ENCODE measurements at places on chromosomes 4 and X. TPM values are rescaled to one million over a fixed set of nuclear protein-coding genes. Genes with fewer than 3 reads are reported as not detected.

DRP2 gene
- 0.39 TPM for total RNA-seq

TECRL gene
- total RNA-seq, result not detected

XAGE1A gene
- total RNA-seq, result not detected

ARAP2 gene
- total RNA-seq, result 54.9 TPM

PNMA3 gene
- 0.67 TPM for total RNA-seq

SUPT20HL1 gene
- 0.07 TPM for total RNA-seq

DMD gene
- 12.8 TPM for total RNA-seq

GRCh38 chrX:153481043-153481442, 10.7 kb upstream of the HAUS7 start:
- no peak overlapping the region for H3K4me3 ChIP-seq
- H3K27me3 ChIP-seq, result no peaks in the 10 kb centered on the region
- DNase-seq, result no peak
- H3K4me1 ChIP-seq, result no peaks in the 10 kb centered on the region
- H3K27ac ChIP-seq, result no peak overlapping the region
- H3K36me3 ChIP-seq, result no peaks in the 10 kb centered on the region

DNA sequence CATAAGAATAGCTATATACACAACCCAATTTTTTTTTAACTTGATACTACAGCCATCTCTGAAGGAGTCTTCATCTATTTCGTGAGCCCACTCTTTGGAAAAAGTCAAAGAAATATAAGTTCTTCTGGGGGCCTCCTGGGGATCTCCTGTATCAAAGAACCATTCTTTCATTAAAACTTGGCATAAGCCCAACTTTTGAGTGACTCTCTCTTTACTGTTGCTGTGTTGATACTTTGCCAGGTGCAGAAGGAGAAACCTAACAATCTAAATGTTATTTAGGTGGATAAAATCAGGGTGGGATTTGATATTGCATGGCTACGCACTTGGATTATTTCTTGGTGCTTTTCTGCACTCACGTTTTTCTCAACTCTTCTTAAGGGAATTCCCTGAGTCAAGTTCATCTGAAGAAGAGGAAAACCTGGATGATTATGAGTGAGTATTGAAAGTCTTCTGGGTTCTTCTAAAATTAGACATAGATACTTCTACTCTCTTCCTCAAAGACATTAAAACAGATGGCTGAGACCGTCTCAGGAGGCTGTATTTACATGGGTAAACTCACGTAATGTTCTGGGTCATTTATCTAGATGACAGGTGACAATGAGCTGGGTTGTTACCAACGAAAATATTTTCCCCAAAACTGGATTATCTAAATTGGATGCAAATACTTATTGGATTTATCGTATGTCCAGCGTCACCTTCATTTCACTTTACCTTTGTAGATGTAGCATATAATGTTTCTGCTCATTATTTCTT, 25.2 kb downstream of the BMX start:
- no peak for DNase-seq
- no peaks in the 10 kb centered on the region for H3K4me1 ChIP-seq
- H3K36me3 ChIP-seq, result no peaks in the 10 kb centered on the region
- peaks cover 3% of the 10 kb centered on the region for H3K27me3 ChIP-seq
- H3K4me3 ChIP-seq, result no peak overlapping the region

DNA sequence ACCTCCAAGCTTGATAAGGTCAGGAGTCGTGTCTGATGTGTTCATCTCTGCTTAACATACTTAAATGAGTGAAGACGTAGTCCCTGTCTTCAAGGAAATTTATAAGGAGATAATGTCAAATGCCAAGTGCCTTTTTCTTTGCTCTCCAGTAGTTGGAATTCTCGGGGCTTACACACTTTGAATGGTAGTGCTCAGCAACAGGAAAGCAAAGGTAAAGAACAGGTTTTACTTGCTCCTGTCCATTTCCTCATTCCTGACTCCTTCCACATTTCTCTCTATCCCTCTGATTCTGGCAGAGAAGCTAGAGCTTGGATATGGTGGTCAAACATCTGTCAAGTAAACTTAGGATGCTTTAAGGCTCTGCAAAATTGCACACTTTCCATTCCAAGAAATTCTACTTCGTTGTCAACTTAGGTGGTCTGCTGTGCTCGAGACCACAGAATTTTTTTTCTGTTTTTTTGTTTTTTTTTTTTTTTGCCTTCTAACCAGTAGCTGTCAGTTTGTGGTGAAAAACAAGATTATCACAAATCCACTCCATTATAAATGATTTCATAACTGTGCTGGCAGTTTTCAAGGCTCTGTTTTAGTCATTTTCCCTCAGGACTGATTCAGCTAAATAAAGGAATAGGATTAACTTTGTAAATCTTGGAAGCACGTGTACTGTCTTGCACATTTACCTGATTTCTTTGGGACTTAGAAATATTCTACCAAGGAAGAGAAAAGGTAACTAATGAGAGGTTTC, 180.8 kb upstream of the ANXA3 start:
- no peak overlapping the region for H3K27ac ChIP-seq
- DNase-seq, result no peak
- no peaks in the 10 kb centered on the region for H3K36me3 ChIP-seq
- H3K4me3 ChIP-seq, result no peak overlapping the region
- H3K4me1 ChIP-seq, result no peaks in the 10 kb centered on the region

DNA sequence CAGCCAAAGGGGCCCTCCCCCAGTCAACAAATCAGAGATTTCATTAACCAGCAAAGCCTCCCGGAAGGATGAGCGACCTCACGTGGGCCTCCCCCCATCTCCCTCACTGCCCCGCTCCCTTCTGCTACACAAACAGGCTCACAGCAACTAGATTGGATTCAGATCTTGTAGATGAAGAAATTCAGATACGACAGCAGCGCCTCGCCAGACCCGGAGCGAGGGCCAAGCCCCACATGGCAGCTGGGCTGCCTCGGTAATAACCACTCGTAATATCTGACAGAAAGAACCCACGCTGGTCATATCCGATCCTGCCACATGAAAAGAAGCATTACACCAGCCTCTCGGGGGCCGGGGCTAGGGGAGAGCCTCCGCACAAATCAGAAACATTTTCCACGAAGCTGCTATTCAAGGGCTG, 581.3 kb downstream of the BCOR start:
- no peak for DNase-seq
- H3K27me3 ChIP-seq, result no peaks in the 10 kb centered on the region
- H3K4me1 ChIP-seq, result no peaks in the 10 kb centered on the region
- no peaks in the 10 kb centered on the region for H3K36me3 ChIP-seq
- no peak overlapping the region for H3K27ac ChIP-seq
- H3K4me3 ChIP-seq, result no peak overlapping the region
